ENCODE measurements at places on chromosomes 11 and 22.

DNA sequence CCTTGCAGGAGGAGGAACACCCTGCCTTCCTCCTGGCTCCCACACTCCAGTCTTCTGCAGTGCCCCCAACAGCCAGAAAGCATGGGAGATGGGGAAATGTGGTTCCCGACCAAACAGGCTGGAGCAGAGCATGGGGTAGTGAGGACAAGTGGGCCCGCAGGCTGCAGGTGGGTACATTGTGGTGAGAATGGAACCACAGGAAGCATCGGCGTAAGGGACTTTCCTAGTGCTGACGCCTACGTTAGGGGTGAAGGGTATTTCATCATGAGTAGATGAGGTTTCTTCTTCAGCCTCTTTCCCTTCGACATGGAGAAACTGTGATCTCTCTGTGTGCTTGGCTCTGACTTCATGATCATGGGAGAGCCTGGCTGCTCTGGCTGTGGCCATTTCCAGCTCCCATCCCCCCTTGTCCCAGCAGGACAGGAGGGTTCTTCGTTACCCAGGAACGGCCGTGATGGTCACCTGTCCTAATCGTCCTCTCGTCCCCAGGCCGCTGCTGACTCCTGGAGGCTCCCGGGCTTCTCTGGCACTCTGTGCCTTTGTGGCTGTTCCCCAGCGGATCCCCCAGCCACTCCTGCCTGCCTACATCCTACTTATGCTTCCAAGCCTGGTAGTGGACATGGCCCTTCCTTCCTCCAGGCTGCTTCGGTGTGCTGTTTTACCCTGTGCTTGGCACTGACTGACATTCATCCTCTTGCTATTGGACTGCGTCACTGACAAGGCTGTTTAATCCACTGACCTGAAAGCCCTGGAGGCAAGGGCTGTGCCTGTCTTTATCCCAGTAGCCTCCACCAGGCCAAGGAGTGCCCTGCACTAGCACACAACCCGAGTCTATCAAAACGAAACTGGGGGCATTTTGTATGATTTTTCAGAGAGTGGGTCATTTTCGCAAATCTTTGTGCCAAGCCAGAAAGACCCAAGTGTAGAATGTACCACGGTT is 65.2 kb upstream of the CECR2 start:
- DNase-seq: no peak

DNA sequence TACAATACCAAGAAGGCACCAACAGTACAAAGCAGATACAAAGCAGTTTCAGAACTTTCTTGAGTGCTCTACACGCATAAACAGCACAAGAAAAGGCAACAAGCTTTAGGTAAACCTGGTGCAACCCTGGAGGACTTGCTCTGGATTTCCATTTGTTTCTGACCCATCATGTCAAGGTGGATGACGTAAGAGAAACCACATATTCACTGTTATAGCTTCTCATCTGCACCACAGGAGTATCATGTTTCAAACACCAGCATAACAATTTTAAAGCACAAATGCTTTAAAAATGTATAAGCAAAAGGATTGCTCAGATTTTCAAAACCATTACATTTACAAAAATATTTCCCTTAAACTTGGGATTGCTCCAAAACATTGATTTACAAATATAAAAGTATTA is 25.0 kb upstream of the YPEL1 start:
- no peak for DNase-seq

- no peak for DNase-seq
Observed at GRCh38 chr11:124039557-124039956, 1.6 kb downstream of the OR10G7 start.

DNA sequence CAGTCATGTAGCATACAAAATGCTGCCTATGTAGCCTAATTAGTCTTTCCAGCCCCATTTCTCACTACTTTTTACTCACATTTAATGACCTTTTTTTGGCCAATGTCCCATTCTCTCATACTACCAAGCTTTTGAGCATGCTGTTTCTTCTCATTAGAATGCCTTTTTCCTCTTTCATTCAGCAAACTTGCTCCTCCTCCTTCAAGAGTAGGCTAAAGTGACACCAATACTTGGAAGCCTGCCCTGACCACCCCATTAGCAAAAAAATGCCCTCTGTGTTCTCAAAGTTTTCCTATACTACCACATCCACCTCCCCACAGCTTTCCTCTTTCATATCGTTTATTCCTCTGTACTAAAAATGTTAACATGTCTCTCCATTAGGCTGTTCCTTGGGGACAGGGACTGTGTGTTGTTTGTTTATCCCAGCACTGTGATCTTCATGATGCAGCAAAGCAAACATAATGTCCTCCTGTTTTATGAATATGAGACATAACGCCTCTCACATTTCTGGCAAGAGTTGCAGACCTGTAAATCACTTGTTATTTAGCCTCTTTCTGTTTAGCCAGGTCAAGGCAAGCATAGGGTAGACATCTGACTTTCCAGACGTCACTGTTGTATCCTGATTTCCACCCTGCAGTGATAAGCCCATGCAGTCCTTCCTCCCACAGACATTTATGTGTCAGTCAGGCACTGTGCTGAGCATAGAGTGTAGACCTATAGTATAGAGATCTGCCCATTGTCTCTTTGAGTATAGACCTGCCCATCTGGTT is 62.0 kb upstream of the UCP3 start:
- DNase-seq: no peak

DNA sequence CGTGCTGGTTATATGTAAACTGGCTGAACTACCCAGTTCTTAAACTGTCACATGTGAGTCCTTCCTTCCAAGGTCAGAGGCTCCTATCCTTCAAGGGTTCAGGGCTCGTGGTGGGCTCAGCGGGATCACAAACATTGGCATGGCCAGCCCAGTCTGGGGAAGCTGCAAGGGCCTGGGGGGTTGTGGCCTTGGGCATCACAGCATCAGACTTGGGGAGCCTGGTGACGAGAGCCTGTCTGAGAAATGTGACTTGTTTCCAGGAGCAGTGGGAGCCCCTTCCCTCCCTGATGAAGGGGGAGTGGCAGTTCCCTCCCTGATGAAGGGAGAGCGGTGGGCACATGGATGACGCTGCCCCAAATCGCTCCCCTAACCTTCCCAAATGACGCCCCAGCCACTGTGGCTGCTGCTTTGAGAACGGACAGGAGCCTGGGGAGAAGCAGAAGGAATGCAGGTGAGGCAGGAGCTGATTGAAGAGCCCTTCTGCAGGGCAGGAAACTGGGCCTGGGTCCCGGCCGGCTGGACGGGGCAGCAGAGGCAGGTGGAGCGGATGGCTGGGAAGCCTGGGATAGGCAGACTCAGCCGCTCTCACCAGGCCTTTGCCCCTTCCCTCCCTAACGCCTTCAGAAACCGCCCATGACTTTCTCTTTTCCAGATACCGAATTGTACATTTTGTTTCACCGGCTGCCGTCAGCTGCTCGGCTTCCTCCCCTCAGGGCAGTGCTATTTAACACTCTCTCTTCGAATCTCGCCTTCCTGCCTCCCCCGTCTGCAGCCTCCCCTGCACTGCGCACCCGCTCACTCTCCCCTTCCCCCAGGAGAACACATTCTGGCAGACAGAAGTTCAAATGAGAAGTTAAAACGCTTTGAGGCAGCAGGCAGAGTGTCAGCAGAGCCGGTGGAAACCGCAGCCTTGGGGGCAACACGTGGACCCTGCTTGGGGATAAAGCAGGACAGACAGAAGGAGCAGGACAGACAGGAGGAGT is 1486.7 kb downstream of the BRD1 start:
- no peak for DNase-seq

DNA sequence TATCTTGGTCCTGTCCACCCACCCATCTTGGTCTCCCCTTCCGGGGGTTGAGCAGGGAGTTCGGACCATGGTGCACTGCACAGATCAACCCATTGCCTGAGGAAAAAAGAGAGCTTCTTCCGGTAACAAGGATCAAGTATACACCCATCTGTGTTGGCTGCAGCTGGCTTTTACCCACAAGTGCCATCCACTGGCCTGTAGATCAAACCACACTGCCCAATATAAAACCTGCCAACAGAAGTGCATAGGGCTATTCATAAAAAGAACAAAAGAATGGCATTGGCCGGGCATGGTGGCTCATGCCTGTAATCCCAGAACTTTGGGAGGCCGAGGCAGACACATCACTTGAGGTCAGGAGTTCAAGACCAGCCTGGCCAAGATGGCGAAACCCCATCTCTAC is 94.5 kb downstream of the ZC3H12C start:
- DNase-seq: no peak

DNA sequence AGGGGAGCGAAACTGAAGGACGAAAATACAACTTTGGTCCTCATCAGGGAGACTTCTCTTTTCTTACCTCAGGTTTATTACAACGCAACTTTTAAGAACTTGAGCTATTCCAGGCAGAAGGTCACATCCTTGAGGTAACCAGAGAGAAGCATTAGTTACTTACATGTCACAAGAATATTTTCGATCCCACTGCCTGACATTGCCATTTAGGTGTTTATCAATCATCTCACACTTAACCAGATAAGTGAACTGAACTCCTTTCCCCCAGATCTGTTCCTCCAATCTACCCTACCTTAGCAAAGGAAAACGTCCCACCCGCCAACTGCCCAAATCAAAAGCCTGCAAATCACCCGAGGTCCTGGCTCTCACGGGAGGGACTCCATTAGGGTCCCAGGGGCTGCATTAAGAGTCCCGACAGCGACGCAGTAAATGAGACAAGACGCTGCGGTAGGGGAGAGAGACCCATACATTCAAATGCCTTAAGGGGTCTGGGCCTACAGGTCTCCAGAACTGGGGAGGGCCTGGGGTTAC is 734 bp downstream of the ZNF280B start:
- no peak for DNase-seq

DNA sequence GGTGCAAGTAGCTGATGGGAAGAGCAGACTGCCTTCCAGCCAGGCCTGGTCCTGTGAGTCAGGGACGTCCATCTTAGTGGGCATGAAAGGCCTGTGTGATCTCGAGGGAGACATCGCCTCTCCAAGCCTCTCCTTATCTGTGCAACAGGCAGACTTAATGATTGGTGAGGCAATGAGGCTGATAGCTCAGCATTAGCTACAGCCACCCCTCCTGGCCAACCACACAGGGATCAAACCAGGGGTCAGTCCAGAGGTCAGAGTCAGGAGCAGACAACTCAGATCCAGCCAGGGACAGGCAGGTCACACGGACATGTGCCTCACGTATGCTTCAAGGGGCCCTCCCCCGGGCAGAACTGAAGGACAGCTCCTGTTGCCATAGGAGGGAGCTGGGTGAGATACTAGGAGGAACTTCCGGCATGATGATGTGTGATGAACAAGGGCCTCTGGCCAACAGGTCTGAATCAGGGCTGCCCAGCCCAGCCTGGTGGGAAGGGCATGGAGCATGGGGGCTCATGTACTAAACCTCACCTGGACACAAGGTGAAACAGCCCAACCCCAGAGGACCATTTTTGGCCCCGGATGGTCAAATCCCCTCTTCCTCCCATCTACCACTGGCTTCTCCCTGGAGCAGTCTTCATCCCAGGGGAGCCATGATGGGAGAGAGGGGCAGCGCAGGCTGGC is 2.8 kb upstream of the APOC3 start:
- DNase-seq: no peak

DNA sequence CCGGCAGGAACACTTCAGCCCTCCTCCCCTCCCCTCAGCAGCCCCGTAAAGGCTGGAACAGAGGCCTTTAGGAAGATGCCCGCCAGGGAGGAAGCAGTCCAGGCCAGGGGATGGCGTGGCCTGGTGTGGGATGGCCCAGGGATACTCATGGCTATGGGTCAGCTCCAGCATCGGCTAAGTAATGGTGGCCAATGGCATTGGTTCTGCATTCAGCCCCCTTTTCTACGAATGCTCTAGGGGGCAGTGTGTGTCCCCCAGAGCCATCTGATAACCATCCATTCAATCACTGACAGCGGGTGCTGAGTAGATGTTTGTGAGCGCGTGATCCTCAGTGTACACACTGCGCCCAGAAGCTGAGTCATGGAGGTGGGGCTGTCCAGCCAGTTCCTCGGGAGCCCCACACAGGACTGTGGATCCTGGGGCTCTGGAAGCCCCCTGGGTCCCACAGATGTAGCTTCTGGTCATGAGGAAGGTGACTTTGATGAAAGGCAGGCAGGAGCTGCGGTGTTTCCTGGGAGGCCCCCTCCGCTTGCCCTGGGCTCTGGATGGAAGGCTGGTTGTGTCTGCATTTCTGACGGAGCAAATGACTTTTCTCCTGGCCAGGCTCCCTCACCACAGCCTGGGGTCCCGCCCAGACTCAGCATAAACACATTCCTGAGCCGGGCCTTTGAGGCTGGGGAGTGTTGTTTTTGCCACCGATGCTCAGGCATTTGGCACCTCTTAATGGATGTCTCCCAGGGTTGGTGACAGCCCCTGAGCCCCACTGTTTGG is 46.5 kb downstream of the FBLN1 start:
- DNase-seq: no peak

DNA sequence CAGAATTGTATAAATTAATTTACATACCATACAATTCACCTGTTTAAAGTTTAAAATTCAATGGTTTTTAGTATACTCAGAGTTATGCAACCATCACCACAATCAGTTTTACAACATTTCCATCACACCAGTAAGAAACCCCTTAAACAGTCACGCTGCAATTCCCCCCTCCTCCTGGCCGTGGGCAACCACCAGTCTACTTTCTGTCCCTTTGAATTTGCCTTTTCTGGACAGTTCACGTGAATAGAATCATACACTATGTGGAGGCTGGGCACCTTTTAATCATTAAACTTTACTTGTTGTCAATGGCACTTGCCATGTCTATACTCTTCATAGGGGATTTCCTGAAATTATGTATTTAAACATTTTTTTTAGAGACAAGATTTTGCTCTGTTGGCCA is 20.1 kb upstream of the SWAP70 start:
- no peak for DNase-seq

DNA sequence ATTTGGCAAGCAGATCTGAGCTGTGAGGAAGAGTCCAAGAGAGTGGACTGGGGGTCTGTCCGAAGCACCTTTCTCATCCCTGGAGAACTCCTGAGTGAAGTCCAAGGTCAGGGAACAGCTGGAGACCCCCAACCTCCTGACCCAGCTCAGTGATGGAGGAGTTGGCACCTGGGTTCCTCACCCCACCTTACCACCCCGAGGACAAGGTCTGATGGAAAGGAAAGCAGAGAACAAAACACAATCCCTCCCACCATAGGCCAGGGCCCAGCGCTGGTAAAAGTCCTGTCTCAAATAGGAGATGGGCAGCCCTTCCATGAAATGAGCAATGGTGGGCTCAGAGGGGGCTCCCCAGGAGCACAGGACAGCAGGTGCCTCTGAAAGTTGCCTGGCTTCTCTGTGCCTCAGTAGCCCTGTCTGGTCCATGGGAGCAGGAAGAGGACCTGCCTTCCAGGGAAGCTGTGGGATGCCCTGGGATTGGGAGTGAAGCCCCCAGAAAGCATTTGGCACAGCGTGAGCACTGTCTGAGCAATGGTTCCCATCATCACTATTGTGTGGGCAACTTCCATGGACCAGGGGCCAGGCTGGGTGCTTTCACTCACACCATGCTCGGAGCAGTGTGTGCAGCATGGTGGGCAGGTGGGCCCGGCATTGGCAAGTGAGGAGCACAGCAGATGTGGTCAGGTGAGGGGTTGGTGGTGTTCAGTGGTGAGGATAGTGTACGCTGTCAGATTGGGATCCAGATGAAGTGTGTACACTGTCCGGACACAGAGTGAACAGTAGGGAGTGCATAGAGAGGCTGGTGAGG is 7.5 kb downstream of the TRIM29 start:
- DNase-seq: no peak

DNA sequence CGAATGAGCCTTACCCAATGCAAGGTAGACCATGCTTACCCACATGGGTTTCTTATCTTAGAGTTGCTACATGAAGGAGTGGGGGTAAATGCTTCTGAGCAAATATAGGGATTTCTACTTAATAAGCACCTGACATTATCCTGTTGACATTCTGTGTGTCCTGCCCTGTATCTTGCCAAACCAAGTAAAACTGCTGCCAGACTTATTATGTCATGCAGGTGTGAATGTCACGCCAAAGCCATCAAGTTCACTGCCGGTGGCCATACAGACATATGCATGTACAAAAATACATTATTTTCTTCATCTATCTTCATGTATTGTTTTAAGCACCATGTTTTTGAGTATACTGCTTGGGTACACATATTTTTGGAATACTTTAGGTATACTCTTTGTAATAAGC is 70.2 kb downstream of the NOX4 start:
- no peak for DNase-seq
